Brain pericyte (primary cell): ENCODE measurements at places on chromosomes 12 and 14.

DNA sequence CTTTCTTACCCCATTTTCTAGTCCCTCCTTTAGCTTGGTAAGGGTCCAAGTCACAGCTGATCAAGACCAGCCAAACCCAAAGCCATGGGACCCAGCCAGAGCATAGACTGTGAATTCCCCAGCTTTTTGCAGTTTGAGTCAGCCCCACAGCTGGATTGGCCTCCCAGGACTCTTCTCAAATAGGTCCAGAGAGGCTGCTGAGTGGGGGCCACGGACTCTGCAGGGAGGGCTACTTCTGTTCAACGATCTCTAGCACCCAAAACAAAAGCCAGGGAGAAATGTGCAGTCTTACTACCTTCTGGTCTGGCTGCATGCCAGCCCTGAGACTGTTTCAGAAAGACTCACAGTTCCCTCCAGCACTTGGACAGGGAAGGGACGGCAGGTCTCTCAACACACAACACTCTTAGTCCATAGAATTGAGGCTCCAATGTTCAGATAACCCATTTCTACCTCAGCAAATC lies 1.6 kb downstream of the VDR start:
- DNase-seq, result no peak

DNA sequence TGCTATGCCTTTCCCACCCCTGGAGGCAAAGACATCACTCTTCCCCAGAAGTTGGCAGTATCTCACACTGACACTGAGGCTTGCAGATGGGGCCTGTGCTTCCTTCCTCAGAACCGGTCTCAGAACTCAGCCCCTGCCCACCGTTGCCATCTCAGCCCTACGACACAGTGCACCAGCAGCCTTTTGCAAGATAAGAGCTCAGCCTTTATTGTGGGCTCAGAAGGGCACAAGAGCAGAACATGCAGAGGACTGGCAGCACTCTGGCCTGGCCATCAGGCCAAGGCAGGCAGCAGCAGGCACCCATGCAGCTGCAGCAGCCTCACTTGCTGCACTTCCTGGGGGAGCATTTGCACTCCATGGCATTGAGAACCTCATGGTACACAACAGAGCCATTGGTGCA lies 3.6 kb upstream of the ANO2 start:
- no peak for DNase-seq

DNA sequence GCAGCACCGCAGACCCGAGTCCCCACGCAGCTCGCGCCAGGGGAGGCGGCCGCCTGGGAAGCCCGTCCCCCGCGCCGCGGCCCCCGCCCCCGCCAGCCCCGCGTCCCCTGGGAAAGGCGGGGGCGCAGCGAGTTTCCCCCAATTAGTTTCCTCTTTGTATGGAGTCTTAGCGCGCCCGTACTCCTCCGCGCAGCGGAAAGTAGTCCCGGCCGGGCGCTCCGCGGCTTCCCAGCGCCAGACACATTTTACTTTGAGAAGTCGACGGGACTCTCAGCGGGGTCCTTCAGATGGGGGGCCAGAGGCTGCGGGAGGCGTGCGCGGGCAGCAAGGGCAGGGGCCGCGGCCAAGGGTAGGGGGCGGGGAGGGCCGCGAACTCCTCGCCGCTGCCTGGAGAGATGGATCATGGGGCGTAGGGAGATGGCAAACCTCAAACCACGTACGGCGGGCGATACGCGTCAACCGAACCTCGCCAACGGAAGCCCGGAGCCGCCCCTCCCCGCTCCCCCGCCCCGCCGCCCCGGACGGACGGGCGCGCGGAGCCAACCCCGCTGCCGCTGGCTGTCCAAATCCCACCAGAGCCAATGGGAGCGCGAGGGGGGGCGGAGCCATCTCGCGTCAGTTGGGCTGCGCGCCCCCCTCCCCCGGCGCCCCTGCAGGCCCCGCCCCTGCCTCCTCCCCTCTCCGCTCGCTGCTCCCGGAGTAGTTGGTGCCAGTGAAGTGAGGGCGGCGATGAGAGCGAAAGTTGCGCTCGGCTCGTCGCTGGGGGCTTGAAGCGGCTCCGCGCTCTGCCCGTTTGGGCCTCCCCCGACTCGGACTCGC lies at the start of gene RCOR1:
Gene RCOR1, plus strand, starts transcription at position 706 of the 819 bp plus-strand sequence. CDS start 238 bp downstream, outside the sequence.
- DNase-seq, result peak; percentile 87

GRCh38 chr14:34539407-34540180 lies at the start of gene EAPP:
Gene EAPP (minus strand): TSS chr14:34539701. CDS start chr14:34539628, 73 bp downstream.
- DNase-seq, result peak; percentile 88

DNA sequence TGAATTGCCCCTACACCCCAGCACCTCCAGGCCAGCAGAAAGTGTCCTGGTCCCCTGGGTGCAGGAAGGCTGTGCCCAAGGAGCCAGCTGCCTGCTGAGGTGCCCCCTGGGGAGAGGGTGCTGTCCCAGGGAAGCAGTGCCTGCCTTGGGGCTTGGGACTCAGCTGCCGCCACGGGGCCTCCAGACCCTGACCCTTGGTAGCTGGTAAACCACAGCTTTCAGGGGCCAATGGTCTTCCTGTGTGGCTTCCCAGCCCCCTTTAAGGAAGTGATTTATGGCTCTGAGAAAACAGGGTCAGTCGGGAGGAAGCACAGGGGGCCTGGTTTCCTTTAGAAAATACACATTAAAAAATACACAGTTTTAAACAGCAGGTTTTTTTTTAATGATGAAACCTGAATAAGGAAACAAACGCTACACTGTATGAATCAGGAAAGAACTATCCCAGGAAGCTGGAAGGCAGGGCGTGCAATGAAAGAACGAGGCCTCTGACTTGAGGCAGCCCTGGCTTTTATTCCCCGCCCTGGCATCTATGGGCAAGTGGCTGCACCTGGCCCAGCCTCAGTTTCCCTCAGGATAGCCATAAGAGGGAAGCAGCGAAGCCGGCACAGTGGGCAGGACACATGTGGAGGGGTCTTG lies 40.6 kb upstream of the EML1 start:
- no peak for DNase-seq

DNA sequence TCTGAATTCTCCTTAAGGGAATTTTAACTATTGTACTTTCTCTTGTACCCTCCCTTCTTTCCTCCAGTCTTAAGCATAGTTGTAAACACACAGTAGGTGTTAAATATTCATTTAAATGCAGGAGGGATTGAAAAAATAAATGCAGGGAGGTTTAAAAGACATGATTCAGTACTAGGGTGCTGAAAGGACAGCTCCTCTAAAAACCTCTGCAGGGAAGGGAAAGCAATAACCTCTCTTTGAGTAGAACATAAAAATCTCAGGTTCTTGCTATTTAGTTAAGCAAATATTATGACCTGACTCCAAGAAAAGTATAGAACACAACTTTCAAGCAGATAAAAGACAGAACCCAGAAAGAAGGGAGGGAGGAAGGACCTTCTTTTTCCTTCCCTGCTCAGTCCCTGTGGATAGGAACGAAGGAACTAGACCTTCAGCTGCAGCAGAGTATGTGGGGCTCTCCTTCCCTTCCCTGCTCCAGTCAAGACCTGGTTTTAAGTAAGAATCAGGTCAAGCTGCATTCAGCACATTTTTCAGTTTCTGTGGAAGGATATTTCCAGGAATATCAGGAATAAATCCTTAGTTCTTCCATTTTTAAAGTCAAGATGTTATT lies 4.7 kb downstream of the MAP3K9 start:
- no peak for DNase-seq

- no peak for DNase-seq
These were observed 53.8 kb upstream of the NPFF start for GRCh38 chr12:53560912-53561589.

GRCh38 chr14:59771577-59771976 lies 99.0 kb downstream of the RTN1 start:
- no peak for DNase-seq

GRCh38 chr14:99463974-99464373 lies 16.7 kb downstream of the SETD3 start:
- no peak for DNase-seq

GRCh38 chr12:108779998-108780688 lies 48.8 kb upstream of the CORO1C start:
- DNase-seq, result no peak

- peak; percentile 84 for DNase-seq
These were observed 102.8 kb downstream of the TGFB3 start for GRCh38 chr14:75879031-75879430.

DNA sequence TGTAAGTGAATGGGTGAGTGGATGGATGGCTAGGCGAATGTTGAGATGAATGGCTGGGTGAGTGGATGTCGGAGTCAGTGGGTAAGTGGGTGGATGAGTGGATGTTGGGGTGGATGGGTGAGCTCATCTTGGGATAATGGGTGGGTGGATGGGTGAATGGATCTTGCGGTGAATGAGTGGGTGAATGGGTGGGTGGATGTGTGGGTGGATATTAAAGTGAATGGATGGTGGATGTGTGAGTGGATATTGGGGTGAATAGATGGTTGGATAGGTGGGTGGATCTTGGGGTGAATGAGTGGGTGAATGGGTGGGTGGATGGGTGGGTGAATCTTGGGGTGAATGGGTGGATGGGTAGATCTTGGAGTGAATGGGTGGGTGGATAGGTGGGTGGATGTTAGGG lies 51.9 kb downstream of the CMKLR1 start:
- no peak for DNase-seq

- no peak for DNase-seq
These were observed 18.5 kb downstream of the SLC15A5 start for GRCh38 chr12:16258963-16259362.

DNA sequence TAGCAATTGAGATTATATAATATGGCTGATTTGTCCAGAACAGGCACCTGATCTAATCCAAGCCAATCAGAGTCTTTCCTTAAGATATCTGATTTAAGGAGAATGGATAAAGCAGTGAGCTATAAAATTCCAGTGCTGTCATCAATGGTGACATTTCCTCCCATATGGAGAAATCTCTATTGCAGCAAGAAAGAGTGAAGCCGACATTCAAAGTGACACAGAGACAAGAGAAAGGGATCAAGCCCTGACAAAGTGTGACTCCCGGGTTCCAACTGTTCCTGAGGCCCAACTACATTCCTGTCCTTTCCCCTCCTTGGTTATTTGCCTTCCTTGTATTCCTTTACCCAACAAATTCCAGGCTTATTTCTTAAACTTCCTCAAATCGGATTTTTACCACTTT lies 430.0 kb upstream of the SOX5 start:
- no peak for DNase-seq

GRCh38 chr14:61803755-61804154 lies 41.5 kb downstream of the SNAPC1 start:
- no peak for DNase-seq

GRCh38 chr12:58489394-58489793 lies 430.9 kb downstream of the LRIG3 start:
- no peak for DNase-seq

DNA sequence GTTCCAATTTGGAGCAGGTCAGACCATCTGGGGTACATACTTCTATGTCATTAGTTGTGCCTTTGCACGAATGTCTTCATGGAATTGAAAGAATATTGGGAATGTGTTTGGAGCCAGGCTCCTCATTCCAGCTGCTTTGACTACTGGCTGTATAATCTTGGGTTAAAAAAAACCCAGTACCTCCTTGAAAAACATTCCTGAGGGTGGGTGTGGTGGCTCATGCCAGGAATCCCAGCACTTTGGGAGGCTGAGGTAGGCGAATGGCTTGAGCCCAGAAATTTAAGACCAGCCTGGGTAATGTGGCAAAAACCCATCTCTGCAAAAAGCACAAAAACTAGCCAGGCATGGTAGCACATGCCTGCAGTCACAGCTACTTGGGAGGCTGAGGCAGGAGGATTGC lies 125.6 kb downstream of the TTC8 start:
- DNase-seq, result no peak

- DNase-seq, result no peak
These were observed 17.9 kb downstream of the C12orf43 start for GRCh38 chr12:120998435-120998834.

GRCh38 chr12:39005671-39006070 lies 100.3 kb upstream of the CPNE8 start:
- no peak for DNase-seq

GRCh38 chr12:20361416-20361815 lies 6.9 kb upstream of the PDE3A start:
- no peak for DNase-seq

- DNase-seq, result no peak
These were observed 42.1 kb downstream of the RASSF3 start for GRCh38 chr12:64652346-64652745.

GRCh38 chr12:125202421-125202820 lies 137.2 kb downstream of the AACS start:
- no peak for DNase-seq

GRCh38 chr12:57009949-57010626 lies 3.7 kb upstream of the ZBTB39 start:
- DNase-seq, result no peak

DNA sequence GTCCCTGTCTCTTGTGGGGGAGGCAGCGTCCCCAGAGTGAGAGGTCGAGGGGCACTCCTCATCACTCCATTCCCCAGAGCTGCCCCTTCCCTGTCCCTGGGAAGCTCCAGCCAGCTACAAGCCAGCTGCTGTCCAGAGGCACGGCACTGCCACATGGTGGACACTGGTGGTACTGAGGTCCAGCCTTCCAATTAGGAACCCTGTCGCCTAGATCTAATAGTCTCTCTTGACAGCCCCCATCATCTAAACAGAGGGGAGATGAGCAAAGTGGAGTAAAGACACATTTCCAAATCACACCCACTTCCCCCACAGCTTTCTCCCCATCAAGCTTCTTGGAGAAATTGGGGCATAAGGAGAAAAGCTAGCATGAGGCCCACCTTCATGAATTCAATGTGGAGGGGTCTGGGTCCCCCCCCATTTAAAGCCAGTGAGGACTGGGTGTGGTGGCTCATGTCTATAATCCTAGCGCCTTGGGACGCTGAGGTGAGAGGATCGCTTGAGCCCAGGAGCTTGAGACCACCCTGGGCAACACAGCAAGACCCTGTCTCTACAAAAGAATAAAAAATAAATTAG lies 2.1 kb upstream of the INHBE start:
- no peak for DNase-seq

GRCh38 chr12:32671930-32672780 lies 6.9 kb upstream of the DNM1L start:
- DNase-seq, result peak; percentile 34

- DNase-seq, result no peak
These were observed 8.2 kb downstream of the GNPNAT1 start for GRCh38 chr14:52783206-52783605.

GRCh38 chr14:64708148-64709004 lies 4.2 kb downstream of the PLEKHG3 start:
- DNase-seq, result no peak

GRCh38 chr12:122845041-122845864 lies 10.0 kb downstream of the HIP1R start:
- DNase-seq, result no peak

DNA sequence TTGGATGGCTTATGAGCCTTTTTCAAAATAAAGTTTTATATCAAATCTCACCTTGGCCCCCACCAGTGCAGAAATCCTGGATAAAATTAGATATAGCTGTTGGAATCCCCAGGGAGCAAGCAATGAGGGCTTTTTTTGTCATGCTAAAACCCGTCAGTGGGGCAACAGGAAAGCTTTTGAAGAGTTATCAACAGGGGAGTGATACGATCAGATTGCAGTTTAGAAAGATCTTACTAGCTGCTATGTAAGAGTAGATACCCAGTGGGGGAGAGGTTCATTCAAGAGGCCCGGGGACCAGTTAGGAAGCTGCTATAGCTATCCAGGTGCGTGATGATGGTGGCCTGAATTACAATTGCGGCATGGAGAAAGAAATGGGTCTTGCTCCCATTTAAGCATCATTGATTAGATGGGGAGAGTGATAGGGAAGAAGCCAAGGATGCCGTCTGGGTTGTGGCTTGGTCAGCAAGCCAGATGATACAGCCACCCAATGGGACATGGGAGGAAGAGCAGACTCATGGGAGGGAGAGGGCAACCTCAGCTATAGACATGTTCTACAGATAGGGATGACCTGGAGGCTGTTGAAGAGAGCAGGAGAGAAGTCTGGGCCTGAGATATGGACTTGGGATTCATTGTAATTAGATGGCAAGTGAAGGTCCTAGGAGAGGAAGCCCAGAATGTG lies 272.4 kb downstream of the DPF3 start:
- DNase-seq, result no peak

GRCh38 chr14:64761441-64762043 lies 57.3 kb downstream of the PLEKHG3 start:
- DNase-seq, result no peak
